Amygdala (tissue), 56 donors: ENCODE measurements at places on chromosomes 4 and X.
A peak's percentile ranks its signal among the peaks of the same experiment; 100 is the strongest.

- DNase-seq = no peak
Measured at GRCh38 chrX:93673869-93674271, at the start of gene FAM133A. TSS of gene FAM133A (plus strand) at chrX:93674206. CDS start at chrX:93709420, 35,214 bp downstream.

GRCh38 chr4:743463-744211 is 38.0 kb downstream of the PCGF3 start:
- no peak for DNase-seq

DNA sequence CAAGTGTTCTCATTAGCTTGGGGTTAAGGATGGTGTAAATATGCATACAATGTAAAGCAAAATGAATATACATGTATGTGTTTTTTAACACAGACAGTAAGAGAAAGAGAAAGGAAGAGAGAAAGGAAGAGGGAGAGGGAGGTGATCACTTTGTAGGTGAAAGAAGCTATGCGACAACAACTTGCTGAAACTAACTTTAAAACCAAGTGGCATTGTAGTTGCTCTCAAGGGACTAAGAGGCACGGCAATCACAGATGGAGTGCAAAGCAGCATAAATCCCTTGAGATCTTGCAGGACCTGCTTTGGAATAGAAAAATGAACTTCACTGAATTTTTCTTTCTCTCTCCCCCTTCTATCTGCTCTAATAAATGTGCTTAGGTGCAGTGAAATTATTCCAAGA is 1665.0 kb upstream of the TENM3 start:
- DNase-seq = no peak

- peak; percentile 78 for DNase-seq
Measured at GRCh38 chr4:151358266-151358665, 32.9 kb upstream of the SH3D19 start.

- DNase-seq = no peak
Measured at GRCh38 chrX:154327038-154327820, 31.6 kb downstream of the TKTL1 start.

GRCh38 chrX:30931920-30932319 is 42.9 kb upstream of the TAB3 start:
- DNase-seq = no peak

DNA sequence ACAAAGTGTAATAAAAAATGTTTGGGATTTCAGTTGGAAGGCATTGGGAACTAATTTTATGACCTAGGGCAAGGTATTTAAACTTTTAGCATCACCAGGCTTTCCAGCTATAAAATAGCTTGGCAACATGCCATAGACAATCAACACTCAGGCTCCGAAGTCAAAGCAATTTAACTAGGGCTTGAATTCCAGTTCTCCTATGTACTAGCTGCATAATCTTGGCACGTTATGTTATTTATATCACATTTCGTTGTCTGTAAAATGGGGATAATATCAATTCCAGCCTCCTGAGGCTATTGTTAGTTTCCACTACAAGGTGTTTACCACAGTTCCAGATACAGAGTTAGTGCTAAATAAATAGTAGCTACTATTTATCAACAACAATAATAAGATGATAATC is 78.8 kb downstream of the DMD start:
- DNase-seq = no peak

DNA sequence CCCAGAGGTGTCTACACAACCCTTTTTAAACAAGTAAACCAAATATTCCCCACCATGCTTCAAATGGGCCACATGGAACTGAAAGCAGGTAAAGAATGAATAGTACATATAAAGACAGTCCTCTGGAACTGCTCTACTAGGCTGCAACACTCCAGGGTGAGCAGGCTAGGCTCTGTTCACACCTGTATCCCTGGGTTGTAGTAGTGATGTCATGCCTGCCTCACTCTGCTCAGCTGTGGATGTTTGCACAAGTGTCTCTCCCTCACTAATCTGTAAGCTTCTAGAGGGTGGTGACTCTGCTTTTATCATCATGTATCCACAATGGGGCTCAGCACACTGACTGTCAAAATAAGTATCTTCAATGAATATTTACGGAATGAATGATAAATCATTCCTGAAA is 20.4 kb downstream of the LEF1 start:
- no peak for DNase-seq

GRCh38 chr4:121256887-121257466 is 92.9 kb upstream of the TNIP3 start:
- no peak for DNase-seq

- DNase-seq = no peak
Measured at GRCh38 chrX:106649523-106650428, 38.0 kb downstream of the RADX start.

- DNase-seq = no peak
Measured at GRCh38 chr4:87007528-87008446, 73.0 kb downstream of the AFF1 start.
